Right forelimb (tissue), 1 donor: ENCODE measurements at places on chromosomes 6 and 20.

GRCh38 chr20:10665791-10666190 lies 8.0 kb downstream of the JAG1 start:
- no peak for DNase-seq

DNA sequence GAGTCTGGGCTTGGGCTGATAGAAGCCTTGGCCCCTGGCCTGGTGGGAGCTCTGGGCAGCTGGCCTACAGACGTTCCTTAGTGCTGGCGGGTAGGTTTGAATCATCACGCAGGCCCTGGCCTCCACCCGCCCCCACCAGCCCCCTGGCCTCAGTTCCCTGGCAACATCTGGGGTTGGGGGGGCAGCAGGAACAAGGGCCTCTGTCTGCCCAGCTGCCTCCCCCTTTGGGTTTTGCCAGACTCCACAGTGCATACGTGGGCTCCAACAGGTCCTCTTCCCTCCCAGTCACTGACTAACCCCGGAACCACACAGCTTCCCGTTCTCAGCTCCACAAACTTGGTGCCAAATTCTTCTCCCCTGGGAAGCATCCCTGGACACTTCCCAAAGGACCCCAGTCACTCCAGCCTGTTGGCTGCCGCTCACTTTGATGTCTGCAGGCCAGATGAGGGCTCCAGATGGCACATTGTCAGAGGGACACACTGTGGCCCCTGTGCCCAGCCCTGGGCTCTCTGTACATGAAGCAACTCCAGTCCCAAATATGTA lies 957 bp upstream of the VEGFA start:
- peak; percentile 89 for DNase-seq

GRCh38 chr6:36977470-36977941 lies 8.5 kb downstream of the MTCH1 start:
- no peak for DNase-seq

DNA sequence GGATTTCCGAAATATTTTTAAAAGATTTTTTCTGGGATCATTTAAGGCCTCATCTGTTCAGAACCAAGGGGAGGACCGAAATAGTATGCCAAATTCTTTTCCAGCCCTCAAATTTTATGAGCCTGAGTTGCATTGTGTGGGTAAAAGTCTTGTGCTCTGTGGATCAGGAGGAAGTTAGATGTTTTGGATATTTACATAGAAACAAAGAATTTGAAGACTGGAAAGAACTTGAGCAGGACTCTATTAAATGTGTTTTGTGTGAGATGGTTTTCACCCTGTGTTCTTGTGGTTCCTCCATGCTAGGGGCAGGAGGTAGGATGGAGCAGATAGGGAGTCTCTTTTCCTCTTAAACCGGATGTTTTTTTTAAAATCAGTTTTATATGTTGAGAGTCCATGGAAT lies 329.1 kb downstream of the LAMA2 start:
- DNase-seq, result no peak

DNA sequence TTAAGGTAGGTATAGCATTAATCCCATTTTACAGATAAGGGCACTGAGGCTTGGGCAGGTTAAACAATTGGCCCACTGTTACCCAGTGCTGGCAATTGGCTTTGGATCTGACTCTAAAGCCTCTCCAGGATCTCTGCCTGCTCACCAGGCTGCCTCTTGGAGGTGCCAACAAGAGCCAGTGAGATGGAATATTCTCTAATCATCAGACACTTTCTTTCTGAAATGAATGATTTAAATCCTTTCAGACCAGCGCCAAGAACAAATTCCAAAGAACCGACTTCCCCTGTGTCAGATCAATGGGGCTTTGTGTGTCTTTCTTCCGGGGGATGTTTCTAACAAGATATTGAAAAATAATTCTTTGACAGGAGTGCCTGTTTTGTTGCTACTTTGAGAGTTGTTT lies 23.6 kb downstream of the CYP39A1 start:
- DNase-seq, result no peak

GRCh38 chr20:15200147-15200565 lies 862.7 kb upstream of the FLRT3 start:
- DNase-seq, result no peak

DNA sequence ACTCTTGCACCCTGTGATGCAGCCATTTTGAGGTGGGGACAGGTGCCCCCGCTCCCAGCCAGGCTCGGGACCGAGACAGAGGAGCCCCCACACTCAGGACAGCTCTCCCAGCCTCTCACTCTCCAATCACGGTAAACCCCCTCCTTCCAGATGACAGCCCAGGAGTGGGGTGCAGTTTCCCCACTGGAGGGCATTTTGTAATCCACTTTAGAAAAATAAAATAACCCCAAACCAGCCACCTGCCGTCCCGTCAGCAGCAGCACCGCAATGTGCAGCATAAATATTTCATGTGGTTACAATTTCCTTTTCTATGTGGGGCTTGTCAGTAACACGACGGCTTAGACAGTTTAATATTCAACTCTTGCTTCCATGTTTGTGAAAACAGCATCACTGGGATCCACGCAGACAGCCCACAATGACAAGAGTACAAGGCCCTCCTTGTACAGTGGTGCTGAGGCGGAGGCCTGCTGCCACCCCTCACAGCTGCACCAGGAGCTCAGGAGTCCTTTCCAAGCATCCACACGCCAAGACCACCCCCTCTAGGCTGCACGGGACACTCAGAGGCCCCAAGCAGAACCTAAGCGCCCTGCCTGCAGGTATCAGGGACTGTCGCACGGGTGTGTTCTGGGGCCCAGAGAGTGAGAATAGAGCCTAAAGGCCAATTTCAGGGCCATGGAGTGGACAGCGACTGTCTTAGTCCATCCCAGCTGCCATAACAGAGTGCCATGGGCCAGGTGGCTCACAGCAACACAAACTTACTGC lies 116.7 kb downstream of the JPH2 start:
- DNase-seq, result no peak

GRCh38 chr20:50128520-50128905 lies 15.6 kb upstream of the UBE2V1 start:
- DNase-seq, result no peak

DNA sequence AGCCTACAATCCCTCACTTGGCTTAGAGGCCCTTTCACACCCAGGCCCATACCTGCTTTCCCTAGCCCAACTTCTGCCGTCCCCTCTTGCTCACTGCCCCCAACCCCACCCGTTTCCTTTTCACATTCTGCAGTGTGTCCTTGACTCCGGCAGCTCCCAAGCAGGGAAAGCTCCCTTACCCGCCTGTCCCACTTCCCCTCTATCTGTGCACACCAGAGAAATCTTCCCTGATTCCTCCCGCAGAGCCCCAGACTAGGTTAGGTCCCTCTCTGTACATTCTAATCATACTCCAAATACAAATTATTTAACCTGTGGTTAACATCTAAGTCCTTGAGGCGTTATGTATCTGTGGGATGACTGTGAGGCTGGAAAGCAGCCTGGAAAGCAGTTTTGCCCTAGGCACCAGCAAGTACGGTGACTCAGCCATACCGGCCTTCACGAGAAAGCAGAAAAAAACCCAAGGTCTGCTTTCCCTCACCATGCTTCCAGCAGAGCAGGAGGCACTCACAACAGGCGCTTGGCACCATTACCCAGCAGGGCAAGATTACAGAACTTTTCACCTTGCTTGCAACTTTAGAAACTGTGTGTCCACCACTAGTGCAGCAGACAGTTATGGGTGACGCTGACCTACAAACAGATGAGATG lies 22.3 kb downstream of the ELOVL5 start:
- no peak for DNase-seq

GRCh38 chr6:117619178-117619577 lies 16.9 kb upstream of the GOPC start:
- DNase-seq, result no peak

- DNase-seq, result no peak
Observed at GRCh38 chr6:132443206-132443605, 41.9 kb upstream of the MOXD1 start.

DNA sequence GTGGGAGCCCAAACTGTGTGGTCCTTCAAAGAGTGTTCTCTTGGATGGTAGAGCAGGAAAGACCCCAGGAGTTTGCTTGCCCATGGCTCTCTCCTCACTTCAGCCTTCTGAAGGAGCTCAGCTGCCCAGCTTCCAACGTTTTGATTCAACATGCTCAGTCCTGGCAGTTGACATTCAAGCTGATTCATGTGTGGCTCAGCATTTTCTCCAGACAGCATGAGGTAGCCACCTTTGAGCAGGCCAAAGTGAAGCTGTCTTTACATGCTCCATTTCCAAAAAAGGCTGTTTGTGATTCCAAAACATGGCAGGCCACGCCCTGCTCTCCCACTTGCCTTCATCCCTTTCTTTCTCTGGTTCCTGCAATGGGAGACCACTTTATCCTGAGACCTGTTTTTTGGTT lies 280.2 kb downstream of the TBC1D7 start:
- no peak for DNase-seq

DNA sequence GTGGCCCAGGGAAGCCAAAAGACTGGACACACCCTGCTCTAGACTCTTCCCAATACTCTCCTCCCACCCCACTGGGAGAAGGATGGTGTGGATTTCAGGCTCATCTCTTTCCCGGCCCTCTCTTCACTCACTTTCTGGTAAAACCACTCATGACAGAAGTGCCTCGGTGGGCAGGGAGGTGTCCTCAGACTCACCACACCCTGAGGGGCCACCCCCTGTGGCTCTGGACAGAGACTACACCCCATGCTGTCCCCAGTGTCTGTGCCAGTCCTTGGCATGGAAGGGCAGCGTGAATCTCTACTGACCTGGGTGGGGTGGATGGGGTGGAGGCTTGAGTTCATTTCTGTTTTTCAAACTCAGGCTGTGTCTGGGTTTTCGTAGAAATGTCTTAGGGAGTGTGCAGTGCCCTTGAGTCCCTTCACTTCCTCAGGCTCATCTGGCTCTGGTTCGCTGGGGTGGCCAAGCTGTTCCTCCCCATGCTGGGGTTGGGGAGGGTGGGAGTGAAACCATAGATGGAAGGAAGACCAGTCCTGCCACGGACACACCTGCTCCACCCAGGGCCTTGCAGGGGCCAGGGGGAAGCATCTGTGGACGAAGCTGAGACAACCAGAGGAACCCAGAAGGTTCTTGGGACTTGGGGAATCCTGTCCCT lies 59.1 kb downstream of the EZR start:
- no peak for DNase-seq

GRCh38 chr20:34881689-34882088 lies 5.3 kb downstream of the ACSS2 start:
- DNase-seq, result no peak

GRCh38 chr6:80094017-80094416 lies 12.5 kb upstream of the BCKDHB start:
- no peak for DNase-seq

GRCh38 chr6:47083586-47084047 lies 41.5 kb upstream of the ADGRF1 start:
- DNase-seq, result peak; percentile 83

DNA sequence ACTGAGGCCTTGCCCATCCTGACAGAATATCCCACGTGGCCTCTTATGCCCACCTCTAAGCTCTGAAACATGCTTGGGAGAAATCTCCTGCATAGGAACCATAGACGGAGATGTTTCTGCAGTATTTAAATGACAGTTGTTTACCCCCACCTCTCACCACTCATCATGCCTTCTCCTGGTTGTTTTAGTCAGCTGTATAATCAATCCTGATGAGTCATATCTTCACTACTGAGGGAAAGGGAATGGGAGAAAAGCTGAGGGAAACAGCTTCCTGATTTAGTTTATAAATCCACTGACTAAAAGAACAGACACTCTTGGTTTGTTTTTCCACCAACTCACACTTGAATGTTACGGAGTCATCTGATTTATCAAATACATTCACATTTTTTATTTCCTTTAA lies 113.2 kb upstream of the TENT5A start:
- no peak for DNase-seq

- no peak for DNase-seq
Observed at GRCh38 chr6:17656092-17656491, 50.6 kb downstream of the NUP153 start.

DNA sequence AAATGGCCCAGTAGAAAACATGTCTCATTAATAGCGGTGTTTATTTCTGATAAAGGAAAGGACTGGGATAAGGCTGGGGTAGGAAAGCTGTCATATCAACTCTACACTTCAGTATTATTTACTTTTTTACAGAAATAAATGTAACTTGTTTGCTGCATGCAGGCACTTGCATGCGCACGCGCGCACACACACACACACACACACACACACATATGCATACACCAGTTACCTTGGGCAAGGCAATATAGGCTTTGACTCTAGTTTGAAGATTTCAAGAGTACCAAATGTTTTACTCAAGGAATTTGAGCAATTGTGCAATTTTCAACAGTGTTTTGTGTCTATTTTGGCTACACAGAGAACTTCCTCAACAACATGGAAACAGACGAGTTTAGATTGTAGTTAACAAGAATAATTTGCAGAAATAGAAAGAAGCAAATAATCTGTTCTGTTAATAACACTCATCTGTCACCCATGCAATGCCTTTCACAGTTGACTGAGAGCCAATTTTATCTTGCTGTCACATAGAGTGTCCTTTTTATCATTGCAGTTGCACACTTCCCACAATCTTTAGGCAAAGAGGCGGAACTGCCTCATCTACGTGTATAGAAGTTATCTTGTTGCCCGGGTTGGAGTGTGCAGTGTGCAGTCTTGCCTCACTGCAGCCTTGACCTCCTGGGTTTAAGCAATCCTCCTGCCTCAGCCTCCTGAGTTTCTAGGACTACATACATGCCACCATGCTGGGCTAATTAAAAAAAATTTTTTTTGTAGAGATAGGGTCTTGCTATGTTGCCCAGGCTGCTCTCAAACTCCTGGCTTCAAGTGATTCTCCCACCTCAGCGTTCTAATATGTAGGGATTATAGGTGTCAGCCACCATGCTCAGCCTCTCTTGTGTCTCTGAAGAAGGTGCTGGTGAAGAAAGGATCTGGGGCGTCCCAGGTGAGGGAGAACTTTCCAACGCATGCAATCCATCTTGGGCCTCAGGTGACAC lies 74.8 kb upstream of the SHLD1 start:
- DNase-seq, result no peak

GRCh38 chr20:53352727-53353440 lies 240.8 kb downstream of the ZNF217 start:
- no peak for DNase-seq

DNA sequence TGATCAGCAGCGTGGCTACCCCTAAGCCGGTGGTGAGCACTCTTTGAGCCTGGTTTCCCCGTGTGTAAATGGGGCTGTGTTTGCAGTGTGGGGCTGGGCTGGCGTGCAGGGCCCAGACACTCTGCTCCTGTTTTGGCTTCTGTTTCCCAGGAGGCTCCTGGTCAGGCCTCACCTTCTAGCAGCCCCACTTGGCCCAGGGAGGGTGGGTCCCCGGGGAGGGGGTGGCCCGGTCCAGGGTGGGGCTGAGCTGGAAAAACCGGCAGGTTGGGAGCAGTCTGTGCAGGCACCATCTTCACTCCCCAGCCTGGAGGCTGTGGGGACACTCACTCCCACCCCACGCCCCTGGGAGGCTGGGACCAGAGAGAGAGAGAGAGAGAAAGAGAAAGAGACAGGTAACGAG lies 25.3 kb downstream of the CEBPB start:
- no peak for DNase-seq

- DNase-seq, result no peak
Observed at GRCh38 chr6:14851281-14851680, 394.6 kb upstream of the JARID2 start.

GRCh38 chr6:118808793-118809638 lies 84.9 kb upstream of the ASF1A start:
- DNase-seq, result no peak
